ENCODE measurements at places on chromosomes 16 and 17.
A peak's percentile ranks its signal among the peaks of the same experiment; 100 is the strongest.

DNA sequence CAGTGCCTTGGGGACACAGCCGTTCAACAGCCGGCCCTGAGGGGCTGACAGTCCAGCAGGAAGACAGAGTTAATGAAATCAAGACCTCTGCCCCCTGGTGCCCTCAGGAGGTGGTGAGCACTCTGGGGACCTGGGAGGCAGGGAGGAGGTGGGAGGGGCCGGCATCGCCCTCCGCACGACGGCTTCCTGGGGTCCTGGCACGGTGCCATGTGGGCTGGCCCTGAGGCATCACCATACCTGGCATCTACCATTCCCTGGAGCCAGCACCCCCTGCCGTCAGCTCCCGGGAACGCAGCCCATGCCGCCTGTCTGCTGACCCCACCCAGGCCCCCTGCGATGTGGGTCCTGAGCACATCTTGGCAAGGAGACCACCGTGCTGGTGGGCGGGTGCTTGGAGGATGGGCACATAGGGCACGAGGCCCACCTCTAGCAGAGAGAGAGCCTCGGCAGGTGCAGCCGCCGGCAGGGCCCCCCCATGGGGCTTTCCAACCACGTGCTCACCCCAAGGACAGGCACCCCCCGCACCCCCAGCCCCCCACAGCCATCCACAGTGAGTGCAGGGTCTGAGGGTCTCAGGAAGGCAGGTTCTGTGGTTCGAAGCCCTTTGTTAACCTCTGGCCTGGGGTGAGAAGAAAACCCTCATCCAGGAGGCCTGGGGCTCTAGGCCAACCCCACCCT, 52.5 kb downstream of the ZFPM1 start:
- no peak for DNase-seq

GRCh38 chr16:26240807-26241206, 549.0 kb downstream of the HS3ST4 start:
- DNase-seq = no peak

DNA sequence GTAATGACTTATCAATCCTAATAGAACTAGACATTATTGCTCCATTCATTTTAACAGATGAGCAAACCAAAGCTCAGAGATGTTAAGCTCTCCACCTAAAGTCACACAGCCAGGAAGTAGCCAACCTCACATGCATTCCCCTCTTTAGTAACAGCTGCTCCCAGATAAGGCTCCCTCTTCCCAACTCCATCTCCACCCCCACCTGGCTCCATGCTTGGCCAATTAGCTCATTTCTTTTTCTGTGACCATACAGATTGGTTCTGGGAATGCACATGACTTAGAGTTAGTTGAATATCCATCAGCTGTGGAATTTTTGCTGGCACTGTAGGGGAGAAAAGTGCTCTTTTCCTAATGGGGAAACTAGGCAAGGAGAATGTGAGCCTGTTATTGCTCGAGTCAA, 13.0 kb downstream of the CBLN1 start:
- DNase-seq = no peak

DNA sequence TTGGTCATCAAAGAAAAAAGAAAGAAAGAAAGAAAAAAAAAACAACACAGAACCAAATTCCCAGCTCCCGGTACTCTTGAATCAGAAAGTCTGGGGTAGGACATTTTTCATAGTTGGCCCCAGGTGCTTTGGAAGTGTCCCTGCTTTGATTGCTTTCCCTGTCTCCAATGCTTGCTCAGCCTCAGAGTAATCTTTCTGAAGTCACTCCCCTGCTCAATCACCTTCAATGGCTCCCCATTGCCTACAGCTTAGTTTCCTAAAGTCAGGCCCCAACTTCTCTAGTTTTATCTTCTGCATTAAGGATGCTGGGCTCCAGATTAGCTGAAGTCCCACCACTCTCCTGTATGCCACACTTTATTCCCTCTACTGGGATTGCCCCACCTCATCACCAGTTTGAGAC, 17.1 kb downstream of the CNGB1 start:
- no peak for DNase-seq

GRCh38 chr16:12225255-12225654, 248.7 kb downstream of the SNX29 start:
- DNase-seq = no peak

- no peak for DNase-seq
Observed at GRCh38 chr16:28087675-28088300, 24.3 kb upstream of the GSG1L start.

DNA sequence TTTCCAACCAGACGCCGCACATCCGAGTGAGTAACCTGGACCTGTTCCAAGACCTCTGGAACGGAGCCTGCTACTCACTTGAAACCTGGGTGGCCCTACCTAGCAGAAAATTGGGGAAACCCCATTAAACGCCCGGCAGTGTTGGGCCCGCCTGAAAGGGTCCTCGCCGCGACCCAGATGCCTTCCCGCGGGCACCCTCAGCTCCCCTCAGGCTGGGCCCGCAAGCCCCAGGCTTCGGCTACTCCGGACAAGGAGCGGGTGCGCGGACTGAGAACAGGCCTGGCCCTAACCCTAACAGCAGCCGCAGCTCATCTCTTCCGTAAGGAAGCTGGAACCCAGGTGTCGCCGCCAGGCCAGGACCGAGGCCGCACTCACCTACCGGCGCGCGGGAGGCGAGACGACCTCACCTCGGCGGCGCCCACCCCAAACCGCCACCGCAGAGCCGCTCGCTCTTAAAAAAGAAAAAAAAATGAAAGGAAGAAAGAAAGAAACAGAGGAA, 344 bp downstream of the PSME3IP1 start:
- peak; percentile 45 for DNase-seq

DNA sequence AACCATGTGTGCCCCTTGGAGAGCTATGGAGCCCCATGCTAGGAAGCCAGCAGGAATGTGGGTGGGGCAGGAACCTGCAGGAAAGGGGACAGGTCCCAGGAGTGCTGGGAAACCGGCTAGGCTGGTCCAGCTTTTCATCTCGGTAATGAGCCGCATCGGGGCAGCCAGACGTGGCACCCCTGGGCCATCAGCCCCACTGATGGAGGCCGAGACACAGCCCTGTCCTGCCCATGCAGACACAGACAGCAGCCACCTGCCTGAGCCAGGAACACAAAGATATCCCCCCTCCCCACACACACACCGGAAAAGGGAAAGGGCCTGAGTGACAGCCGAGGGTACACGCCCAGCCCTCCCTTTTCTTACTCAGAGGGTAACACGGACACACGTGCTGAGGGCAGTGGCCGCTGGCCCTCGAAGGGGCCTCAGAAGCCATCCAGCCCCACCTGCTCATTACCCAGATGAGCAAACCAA, 18.1 kb downstream of the PPL start:
- no peak for DNase-seq

DNA sequence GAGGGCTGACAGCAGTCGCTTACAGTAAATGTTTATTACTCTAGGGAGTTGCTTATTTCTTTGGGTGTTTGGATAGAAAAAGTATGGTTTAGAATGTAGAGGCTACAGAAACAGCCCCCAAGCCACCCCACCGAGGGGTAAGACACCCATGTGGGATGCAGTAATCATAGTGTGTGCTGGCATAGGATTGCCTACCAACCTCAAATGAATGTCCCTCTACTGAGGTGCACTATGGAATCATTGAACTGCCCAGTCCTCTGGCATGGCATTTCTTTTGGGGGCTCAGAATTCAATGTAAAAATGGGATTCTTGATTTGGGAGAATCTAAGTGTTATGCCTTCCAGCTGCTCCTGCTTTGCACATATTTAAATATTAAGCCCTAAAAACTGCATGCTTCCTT, 46.8 kb downstream of the ZNF267 start:
- DNase-seq = no peak

DNA sequence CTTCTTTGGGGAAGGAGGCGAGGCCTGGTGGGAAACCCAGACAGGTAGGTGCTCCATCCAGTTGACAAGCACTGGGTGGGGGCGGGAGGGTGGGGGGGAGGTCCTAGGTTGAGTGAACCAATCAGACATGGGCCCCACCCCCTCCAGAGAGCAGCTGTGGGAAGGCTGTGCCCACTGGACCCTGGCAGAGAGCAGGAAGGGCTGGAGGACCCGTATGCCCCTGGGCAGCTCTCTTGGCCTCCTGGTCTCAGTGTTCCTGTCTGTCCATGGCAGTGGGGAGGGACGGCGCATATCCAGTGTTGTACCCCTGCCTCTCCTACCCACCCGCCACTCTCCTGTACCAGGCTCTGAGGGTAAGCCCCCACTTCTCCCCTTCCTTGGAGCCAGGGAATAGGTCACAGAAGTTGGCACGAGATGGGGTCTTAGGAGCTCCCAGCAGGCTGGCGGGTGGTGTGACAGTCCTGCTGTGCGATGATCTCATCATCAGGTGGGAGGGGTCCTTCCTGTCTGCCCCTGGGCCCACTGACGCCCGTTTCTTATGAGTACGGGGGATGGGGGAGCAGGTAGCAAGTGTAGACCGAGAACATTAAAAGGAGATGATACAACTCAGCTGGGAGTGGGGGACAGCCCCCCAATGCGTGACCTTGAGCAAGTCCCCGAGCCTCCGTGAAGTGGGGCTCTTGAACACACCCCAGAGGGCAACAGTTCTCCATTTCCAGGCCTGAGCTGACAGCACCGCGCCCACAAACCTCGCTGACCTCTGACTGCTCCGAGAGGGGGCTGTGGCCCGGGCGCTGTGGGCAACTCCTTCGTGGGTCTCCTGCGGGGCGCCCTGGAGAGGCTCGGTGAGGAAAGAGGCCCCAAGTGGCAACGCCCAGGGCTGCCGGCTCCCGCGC, 1.2 kb upstream of the ZFPM1 start:
- no peak for DNase-seq

DNA sequence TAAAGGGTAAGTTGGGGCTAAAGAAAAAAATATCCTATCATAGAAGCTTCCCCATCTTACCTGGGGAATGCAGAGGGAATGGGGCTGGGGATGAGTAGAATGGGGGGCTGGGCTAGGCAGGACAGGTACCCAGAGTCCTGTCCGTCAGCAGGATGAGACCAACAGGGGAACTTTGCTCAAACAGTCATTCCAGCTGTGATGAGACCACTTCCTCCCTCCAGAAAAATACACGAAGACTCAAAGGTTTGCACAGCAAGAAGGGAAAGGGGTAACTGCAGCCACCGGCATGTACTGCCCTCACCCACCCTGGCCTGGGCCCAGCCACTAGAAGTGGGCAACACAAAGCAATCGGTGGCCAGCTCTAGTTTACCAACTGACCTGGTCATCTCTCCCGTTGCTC, 20.7 kb upstream of the SLC35B1 start:
- no peak for DNase-seq
